ENCODE measurements at places on chromosomes 7 and 10.
A peak's percentile ranks its signal among the peaks of the same experiment; 100 is the strongest.

GRCh38 chr10:43138757-43139241, 554 bp downstream of the CSGALNACT2 start:
- DNase-seq: peak; percentile 69

GRCh38 chr10:34824870-34825269, 9.8 kb upstream of the PARD3 start:
- no peak for DNase-seq

DNA sequence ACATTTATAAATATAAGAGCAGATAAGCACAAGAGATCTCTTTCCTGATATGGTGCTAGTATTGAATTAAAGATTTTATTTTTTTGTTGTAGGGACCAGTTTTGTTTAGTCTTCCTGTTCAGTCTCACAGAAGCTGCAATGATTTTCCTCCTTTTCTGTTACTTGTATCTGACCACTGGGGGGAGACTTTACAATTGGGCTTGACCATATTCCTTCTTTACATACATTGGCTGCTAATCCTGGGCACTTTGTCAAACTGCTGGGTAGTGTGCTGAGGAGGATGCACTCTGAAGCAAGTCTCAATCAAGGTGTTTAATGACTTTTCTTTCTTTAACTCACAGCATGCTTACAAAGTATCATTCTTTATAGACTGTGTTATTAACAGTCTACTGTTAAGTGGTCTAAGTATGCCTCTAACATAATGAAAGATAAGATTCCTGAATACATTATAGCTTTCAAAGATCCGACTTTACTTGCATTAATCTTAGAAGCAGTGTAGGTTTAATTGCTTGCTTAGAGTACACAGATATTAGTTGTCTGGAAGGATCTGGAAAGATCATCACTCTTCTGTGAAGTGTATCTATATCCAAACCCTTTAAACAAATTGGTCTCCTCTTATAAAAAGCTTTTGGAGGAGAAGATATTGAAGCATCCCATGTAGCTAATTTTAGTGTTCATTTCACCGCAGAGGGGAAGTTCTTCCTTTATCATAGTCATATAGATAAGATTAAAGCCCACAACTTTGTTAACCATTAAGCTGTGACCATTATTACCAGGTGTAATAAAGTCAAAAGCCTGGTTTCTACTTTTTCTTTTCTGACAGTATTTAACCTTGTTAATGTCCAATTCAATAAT, 3.1 kb downstream of the PALS2 start:
- DNase-seq: peak; percentile 45

- DNase-seq: no peak
Measured at GRCh38 chr7:41047789-41048191, 655.1 kb downstream of the INHBA start.

DNA sequence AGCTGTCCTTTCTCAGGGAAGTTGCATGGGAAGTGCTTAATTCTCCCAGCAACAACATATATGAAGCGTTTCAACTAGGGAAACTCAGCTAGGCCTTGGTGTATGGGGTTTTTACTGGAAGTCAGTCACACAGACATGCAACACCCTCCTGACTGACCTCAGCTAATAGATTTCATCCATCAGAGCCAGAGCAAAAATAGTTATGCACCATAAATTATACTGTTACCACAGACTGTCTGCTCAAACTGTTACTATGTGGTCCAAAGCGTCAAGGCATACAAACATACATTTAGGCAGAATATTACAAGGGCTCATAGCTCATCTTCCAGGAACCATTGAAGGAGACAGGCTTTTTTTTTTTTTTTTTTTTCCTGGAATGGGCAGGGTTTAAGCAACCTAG, 417.9 kb downstream of the ANKRD7 start:
- no peak for DNase-seq

DNA sequence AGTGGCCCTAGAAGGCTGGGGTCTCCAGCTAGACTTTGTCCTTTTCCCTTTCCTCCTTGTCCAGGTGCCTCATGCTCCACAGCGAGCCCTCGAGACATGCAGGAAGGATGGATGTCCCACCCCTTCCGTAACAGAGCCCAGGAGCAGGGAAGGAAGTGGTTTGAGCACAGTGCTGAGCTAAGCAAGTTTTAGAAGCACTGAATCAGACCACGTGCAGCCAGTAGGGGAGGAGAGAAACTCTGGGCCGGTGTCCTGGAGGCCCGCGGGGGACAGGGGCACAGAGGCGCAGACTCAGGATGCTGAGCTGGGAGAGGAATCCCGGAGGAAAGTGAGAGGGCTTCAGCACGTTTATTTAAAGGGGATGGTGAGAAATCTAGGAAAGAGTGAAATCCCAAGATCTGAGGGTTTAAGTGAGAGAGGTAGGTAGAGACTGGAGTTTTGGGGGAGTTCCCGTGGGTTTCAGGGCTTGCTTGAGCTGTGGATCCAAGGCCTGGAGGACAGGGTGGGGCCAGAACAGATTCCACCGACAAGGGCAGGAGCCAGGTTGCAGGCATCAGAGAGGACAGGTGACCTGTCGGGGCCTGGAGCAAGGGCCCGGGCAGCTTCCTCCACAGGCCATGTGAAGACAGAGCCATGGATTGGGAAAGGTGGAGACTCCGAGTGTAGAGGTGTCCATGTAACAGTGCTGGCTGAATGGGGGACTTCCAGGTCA, 4.4 kb upstream of the IRF5 start:
- DNase-seq: no peak

DNA sequence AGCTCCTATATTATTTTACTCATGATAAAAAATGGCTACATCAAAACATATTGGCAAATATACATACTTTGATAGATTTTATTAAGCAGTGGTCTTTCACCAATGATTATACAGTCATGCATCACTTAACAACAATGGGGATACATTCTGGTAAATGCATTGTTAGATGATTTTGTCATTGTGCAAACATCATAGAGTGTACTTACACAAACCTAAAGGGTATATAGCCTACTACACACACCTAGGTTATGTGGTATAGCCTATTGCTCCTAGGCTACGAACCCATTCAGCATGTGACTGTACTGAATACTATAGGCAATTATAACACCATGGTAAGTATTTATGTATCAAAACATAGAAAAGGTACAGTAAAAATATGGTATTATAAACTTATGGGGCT, 98.9 kb upstream of the IL6 start:
- no peak for DNase-seq

DNA sequence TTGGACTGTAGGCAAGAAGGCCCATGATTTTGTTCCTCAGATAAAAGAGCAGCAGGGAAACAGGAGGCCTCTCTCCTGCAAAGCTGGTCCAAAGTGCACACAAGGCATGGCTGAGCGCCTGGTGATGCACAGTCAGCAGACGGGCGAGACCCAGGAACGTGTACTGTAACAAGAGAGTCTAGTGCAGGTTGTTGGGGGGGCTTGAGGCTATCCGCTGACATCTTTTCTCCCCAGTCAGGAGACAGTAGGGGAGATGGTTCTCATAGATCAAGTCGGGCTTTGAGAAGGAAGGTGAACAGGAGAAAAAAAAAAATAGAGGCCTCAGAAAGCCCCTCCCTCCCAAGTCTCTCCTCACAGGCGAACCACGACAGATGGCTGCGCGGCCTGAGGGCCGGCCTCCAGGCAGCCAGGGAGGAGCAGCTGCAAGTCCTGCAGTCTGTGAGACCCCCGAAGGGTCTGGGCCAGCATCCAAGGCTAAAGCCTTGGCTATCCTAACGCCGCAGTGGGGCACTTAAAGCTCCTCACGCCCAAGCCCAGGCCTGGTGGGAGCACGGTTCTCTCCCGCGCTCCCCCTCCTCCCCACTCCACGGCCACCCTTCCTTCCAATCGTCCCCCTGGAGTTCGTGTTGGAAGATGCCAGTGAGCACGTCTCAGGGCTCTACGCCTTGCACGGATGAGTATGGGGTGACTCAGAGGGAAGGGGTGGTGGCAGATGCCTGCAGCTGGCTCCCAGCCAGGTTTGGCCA, 68.3 kb downstream of the PRKAG2 start:
- no peak for DNase-seq

GRCh38 chr7:121083138-121083789, 94.8 kb downstream of the CPED1 start:
- no peak for DNase-seq

- no peak for DNase-seq
Measured at GRCh38 chr7:38977685-38978084, at the start of gene POU6F2. Gene POU6F2 (plus strand): TSS chr7:38977909. CDS start chr7:38977954, 45 bp downstream.

DNA sequence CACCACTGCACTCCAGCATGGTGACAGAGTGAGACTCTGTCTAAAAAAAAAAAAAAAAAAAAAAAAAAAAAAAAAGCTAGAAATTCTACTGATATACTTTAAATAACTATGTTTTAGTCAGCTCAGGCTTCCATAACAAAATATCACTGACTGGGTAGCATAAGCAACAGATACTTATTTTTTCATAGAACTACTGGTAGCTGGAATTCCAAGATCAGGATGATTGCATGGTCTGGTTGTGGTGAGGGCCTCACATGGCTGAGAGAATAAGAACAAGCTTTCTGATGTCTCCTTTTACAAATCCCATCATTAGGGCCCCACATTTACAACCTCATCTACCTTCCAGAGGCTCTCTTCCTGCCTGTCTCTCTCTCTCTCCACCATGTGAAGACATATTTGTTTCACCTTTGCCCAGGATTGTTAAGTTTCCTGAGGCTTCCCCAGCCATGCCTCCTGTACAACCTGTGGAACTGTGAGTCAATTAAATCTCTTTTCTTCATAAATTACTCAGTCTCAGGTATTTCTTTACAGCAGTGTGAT, 126.7 kb upstream of the SEMA3C start:
- no peak for DNase-seq

DNA sequence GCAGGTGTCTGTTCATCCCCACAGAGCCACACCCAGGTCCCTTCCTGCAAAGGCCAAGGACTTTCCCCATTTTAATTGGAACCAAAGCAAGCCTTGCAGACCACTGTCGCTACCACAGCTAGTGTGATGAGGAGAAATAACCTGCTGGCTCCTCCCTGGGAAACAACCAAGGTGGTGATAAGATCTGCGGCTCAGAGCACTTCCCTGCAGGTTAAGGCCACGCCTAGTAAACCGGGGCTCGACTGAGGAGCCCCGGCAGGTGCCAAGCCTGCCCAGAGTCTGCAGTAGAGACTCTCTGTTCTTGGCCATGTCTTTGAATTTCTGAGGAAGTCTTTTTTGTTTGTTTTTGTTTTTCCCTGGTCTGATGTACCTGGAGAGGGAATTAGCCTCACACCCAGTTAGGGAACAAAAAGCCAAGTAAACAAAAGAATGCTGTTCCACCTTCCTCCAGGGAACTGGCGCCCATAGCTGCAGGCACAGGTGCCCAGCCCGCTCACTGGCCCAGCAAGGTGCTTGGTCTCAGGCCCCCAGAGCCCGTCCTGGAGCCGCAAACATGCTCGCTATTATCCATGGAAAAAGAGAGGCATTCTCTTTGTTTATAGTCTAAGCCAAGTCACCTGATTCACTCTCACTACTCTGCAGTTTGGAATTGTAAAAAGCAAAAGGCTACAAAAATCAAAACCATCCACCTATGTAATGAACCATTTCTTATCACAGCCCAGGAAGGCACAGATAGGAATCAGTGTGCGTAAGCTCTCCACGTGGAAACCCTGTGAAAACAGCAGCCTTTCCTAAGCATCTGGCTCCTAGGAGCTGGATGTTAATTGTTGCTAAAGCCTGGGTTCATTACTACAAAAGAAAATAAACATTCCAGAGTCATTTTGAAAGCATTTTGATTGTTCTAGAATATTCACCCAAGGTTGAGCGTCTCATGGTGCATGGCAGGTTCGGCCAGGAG, 2.7 kb downstream of the GPR146 start:
- DNase-seq: peak; percentile 71

DNA sequence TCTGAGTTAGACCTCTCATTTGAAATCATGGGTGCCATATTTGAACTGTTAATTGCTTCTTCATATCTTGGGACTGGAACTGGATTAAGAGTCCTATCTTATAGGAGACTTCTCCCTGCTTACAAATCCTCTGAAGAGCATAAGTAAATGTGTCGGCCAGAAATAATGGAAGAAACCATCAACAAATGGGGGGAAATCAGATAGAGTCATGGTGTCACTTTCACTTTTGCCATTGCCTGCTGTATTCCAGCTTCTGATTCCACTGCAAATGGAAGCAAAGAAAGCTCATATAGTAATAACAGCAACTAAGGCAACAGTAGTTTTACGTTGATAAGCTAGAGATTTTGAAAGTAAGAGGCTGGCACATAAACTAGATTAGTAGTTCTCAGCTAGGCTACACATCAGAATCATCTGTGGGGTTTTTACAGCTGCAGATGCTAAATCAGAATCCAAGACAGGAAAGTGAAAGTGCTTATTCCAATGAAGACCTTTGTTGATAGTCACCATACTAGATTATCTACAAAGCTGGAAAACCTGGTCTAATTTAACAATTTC, 12.3 kb upstream of the CRPPA start:
- DNase-seq: no peak

GRCh38 chr7:84722086-84722485, 464.8 kb downstream of the SEMA3D start:
- DNase-seq: no peak

- no peak for DNase-seq
Measured at GRCh38 chr10:15780353-15781135, 60.8 kb upstream of the ITGA8 start.

DNA sequence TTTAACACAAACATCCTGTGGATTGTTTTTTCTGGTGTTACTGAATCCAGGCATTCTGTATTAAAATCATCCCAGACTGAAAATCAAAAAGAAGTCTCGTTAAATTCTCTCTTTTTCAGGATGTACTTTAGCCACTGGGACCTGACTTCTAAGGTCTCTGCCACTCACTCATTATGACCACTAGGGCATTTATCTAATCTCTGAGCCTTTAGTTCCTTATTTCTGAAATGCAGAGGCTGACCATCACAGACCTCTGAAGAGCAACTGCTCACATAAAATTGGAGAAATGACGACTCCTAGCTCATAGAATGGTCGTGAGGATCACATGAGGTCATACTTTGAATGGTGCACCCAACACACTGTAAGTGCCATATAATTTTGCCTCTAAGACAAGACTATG, 63.2 kb downstream of the KCNMA1 start:
- DNase-seq: no peak

DNA sequence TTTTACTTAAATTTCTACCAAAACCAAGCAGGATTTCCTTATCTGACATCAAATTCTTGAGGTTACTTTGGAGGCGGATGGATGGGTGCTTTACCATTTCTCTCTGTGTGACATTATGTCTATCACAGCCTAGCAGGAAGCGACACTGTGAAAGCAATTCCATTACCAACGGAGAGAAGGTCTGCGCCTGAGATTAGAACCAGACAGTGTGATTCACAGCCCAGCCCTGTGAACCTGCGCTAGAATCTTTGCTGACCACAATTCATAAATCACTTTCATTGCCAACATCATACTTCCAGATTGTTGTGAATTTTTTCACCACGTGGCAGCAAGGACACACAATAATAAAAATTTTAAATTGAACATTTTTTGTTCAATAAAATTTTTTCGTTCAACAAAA, 126.5 kb downstream of the CUBN start:
- peak; percentile 77 for DNase-seq

GRCh38 chr10:12980102-12980661, 21.3 kb downstream of the CCDC3 start:
- no peak for DNase-seq

GRCh38 chr10:119908166-119908565, 15.6 kb downstream of the SEC23IP start:
- DNase-seq: no peak

Measured in CD4-positive, alpha-beta T cell (primary cell).